Hematopoietic multipotent progenitor cell treated with erythropoietin and hydrocortisone succinate and interleukin-3 and kit ligand, for 15 days (in vitro differentiated cells): ENCODE measurements at places on chromosomes 2 and 18.

DNA sequence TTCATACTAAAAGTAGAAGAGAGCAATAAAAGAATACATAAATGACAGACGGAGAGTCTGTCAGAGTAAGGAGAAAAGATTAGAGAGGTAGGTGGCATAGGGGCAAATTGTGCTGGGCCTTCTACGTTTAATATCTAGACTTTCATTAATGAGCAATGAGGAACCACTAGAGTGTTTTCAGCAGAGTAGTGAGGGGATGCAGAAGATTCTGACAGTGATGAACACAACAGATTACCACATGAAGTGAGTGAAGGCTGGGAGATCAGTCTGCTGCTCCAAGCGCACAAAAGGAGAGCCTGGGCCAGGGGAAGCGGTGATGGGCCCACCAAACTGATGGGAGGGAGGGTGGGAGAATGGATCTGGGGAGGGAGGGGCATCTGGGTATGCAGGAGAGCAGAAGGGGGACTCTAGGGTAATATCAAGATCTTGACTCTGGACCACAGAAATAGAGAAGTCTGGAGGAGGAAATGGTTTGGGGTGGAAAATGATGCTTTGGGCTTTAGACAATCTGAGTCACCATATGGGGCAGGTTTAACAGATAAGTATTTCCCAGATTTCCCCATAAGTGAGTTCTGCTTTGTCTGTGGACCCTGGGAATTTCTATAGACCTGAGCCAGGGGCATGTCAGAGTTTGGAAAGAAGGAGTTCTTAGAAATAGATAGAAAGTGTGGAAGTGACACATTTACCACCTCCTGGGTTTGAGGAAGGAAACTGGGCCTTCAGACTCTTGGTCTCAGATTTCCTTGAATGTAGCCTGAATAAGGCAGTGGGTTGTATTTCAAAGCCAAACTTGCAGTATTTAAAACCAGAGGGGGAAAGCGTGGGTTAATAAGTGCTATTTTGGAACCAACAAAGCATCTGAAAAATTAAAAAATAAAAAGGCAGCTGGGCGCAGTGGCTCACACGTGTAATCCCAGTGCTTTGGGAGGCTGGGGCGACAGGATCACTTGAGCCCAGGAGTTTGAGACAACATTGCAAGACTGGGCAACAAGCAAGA, 15.0 kb upstream of the IL1A start:
- no peak for DNase-seq

DNA sequence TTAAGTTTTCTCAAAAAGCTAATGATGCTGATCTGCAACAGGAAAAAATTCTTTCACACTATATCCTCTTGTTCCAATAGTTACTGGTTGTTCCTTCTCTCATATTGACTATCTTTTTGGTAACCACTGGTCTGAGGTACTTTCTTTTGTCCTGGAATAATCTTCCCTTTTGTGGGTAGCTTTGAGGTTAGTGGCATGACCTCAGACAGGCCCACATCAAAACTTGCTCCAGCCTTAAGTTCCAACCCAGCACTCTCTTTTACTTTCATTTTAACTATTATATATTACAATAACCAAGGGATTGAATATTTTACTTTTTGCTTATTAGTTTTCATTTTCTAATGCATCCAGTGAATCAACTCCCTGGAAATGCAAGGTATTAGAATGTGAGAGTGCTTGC, 9.5 kb downstream of the REG1A start:
- no peak for DNase-seq

- no peak for DNase-seq
Measured at GRCh38 chr18:41814651-41815050, 140.4 kb upstream of the PIK3C3 start.

- DNase-seq = no peak
Measured at GRCh38 chr2:177799531-177799930, 273.0 kb downstream of the PDE11A start.

DNA sequence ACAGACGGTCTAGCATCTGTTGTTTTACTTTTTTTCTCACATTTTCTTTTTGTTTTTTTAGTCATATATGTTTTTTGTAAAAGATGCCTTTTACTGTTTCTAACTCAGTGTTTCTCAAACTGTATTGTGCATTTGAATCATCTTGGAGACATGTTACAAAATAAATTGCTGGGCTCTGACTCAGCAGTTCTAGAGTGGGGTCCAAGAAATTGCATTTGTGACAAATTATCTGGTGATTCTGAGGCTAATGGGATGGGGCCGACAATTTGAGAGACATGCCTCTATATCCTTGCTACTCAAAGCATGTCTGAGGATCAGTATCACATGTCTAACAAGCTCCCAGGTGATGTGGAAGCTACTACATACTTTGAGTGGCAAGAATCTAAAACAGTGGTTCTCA, 478.8 kb downstream of the PLCL1 start:
- no peak for DNase-seq

DNA sequence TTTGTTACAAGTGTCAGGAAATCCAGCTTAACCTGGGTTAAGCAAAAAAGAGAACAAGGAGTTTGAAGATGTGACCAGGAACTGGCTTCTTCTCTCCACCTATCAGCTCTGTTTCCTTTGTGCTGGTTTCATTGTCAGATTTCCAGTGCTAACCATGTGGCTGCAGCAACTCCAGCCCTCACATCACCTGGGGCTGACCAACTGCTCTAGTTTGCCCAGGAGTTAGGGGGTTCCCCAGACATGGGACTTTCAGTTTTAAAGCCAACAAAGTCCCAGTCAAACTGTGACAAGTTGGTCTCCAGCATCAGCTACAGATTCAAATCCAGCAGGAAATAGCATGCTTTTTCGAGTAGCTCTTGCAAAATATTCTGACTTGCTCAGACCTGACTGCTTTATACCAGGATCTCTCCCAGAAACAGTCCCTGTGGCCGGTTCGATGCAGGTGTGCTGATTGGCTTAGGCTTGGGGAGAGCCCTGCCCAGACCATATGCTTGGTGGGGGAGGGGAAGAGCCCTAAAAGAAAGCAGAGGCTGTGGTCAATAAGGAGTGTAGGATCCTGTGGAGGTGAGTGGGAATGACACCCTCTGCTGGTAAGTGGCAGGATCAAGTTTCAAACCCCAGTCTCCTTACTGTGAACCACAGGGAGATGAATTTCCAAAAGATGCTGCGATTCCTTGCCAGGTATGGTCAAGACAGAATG, 49.5 kb downstream of the KCNE4 start:
- DNase-seq = no peak

DNA sequence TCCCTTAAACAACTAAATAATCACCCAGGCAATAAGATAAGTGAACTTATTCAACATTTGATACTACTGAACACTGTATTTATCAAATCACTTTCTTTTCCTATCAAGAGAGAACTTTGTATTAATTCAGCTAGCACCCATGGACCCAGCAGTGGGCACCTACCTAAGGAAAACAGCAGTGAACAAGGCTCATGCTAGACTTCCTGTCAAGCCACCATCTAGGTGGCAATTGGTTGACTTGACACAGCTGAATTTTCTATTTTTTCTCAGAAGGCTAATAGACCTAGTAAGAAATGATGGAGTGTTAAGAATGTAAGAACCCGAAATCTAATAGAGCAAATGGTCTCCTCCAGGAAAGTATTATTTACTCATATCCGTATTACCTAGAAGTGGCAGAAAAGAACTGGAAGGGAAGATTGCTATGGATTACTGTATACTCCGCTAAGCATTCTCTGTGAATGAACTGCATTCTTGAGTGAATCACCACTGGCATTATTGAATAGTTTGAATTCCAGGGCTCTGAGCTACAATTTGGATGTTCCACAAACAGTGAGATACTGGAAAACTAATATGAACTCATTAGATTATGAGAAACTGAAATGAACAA, 988.2 kb upstream of the CDH2 start:
- no peak for DNase-seq

DNA sequence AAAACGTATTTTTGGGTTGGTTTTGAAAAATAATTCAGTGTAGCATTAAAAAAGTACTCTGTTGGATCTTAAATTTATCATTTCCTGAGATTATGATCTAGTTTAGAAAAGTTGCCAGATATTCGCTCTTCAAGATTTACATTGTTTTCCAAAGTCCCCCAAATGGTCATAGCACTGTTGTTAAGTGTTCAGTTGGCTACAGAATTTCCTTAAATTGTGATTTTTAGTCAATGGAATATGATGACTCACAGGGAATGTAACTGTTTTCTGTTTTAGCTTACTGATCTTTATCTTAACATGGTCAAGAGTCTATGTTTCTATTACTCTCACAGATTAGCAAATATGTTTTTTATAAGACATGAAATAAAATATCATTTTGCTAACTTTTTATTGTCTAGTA, 23.2 kb downstream of the PLCL1 start:
- no peak for DNase-seq

GRCh38 chr2:190060019-190060418, 2.5 kb downstream of the MSTN start:
- DNase-seq = no peak

- no peak for DNase-seq
Measured at GRCh38 chr18:2312440-2312839, 258.9 kb downstream of the METTL4 start.

- DNase-seq = no peak
Measured at GRCh38 chr2:155266583-155266982, 568.1 kb downstream of the KCNJ3 start.

- DNase-seq = no peak
Measured at GRCh38 chr2:197857476-197858107, 53.2 kb downstream of the PLCL1 start.

DNA sequence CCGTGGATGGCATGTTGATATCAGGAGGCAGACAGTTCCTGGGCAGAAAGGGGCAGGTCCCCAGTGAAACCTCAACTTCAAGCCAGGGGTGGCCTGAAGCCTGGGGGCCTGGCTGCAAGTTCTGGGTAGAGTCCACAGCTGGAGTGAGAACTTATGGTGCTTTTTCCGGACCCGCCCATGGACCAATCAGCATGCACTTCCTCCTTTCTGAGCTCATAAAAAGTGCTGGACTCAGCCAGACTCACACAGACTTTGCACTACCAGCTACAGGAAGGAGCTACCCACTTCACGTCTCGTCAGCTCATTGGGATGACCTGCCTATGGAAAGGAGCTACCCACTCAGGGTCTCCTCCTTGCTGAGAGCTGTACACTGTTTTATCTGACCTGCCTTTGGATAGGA, 183.1 kb upstream of the MC4R start:
- DNase-seq = no peak

- DNase-seq = no peak
Measured at GRCh38 chr2:59395119-59395518, 1154.0 kb upstream of the FANCL start.
